ENCODE measurements at places on chromosomes 1 and 21.

- no peak for DNase-seq
Measured at GRCh38 chr1:107680579-107680985, 284.4 kb downstream of the VAV3 start.

DNA sequence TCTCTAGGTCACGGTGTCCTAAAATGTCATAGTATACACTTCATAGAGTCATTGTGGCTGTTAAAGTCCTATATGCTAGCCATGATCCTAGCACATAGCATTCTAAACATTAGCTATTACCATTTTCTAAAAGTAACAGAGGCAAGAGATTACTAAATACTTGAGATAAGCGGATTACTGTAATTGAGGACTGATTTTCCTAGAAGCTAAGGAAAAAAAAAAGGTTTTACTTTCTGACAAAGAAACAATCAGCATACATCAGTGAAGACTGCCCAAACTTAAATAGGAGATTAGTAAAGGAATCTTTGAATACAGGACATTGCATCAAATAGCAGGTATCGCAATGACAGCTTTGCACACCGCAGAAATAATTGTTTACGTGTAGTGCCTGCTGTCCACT lies 91.3 kb upstream of the HNRNPU start:
- DNase-seq = no peak

DNA sequence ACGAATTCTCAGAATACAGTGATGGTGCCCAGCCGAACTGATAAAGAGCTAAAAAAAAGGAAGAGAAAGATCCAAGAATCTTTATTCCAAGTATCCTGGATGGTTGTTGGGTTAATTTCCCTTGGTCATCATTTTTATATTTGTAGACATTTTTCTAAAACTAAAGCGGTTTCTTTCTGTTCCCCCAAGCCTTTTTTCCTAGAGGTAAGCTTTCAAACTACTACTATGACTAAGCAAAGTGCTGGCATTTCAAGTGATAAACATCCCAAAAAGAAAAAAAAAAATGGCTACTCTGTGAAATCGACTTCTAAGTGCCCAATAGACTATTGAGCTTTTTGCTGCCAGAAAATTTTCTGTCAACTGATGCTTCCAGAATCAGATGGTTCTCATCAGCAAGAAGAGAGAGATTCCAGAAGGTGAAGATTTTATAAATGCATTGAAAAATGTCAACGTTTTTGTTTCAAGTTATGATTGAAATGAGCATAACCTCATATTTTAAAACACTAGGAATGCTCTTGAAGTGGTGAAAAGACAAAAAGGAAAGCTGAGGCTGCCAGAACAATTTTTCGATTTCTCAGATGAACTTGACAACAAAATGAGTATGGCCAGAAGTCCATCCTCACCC lies 96.1 kb upstream of the ZC3H11B start:
- DNase-seq = no peak

GRCh38 chr1:17009706-17010105 lies 2.0 kb downstream of the ATP13A2 start:
- no peak for DNase-seq

- DNase-seq = no peak
Measured at GRCh38 chr1:43708002-43708410, 670 bp downstream of the ST3GAL3 start.

- no peak for DNase-seq
Measured at GRCh38 chr1:176866011-176866714, 298.3 kb downstream of the ASTN1 start.

GRCh38 chr1:172647110-172647564 lies 11.8 kb upstream of the FASLG start:
- no peak for DNase-seq

DNA sequence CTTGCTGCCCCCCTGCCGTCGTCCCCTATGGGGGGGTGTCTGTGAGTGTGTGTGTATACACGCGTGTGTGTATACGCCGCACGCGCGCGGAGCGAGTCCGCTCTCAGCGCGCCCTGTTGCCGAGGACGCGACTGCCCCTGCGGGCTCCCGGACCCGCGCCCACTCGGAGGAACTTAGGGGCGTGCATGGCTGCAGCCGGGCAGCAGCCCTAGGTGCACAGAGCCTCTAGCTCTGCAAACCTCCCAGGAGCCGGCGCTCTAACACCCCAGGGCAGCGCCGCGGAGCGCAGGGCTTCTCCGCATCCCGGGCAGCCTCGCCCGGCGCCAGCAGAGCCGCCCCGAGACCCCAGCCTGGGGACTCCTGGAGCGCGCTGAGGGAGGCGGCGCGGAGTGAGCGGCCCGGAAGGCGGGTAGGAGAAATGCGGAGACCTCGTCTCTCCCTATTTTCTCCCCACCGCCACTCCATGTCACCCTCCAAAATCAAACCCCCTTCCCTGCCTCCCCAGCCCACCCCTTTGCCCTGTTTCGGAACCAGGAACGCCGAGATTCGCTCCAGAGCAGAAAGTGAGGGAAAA lies 574 bp downstream of the ITPKB start:
- peak; percentile 39 for DNase-seq

- no peak for DNase-seq
Measured at GRCh38 chr21:36754241-36754898, 55.5 kb downstream of the SIM2 start.

DNA sequence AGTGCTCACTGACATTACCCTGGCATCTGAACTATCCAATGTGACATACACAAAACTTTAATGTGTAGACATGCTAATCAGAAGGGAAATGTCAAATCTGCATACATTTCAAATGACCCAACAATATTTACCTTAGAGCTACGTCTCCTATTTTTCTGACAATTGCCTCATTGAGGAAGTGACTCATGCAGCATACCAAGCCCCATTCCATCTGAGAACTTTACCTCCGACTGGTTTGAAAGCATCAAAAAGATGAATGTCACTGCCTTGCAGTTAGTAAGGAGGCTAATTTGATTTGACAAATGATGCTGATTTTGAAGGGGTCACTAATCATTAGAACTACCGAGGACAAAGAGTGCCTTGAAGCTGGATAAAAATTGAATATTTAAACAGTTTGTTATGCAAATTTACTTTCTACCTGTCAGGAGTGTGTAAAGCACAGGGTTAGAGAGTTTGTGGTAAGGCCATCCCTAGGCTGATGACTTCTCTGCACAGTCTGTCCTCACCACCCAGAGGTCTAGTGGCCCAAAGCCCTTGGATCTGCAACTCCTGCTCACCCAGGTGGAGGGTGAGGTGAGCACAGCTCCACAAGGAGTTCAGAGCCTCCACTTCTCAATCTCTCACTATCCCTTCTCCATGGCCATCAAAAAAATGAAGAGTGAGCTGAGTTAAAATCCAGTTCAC lies 500.3 kb upstream of the C1orf87 start:
- DNase-seq = no peak

GRCh38 chr1:3858231-3858981 lies 1.1 kb downstream of the DFFB start:
- DNase-seq = no peak

DNA sequence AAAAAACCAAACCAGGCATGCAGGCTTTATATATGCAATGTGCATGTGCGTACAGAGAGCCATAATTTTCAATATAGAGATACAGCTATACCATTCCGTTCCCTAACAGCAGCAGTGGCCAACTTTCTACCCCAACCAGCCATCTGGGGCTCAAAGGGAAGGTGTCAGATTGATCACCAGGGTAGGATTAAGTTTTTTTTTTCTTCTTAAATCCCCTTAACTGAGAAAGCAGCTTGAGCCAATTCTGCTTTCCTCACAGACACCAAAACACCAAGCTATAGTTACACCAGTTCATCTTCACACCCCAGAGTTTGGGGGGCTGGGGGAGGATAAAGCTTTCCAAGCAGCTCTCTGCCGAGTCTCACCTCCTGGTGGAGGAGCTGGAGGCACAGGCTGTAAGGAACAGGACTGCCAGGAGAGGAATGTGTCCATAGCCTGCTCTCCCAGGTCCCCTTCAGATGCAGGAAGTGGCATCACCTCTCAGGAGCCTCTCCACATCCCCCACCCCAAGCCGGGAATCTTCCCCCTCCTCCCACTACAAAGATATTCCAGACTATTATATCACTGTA lies 87.9 kb downstream of the SSBP3 start:
- DNase-seq = no peak

- DNase-seq = no peak
Measured at GRCh38 chr1:8031176-8031785, 5.2 kb upstream of the ERRFI1 start.

DNA sequence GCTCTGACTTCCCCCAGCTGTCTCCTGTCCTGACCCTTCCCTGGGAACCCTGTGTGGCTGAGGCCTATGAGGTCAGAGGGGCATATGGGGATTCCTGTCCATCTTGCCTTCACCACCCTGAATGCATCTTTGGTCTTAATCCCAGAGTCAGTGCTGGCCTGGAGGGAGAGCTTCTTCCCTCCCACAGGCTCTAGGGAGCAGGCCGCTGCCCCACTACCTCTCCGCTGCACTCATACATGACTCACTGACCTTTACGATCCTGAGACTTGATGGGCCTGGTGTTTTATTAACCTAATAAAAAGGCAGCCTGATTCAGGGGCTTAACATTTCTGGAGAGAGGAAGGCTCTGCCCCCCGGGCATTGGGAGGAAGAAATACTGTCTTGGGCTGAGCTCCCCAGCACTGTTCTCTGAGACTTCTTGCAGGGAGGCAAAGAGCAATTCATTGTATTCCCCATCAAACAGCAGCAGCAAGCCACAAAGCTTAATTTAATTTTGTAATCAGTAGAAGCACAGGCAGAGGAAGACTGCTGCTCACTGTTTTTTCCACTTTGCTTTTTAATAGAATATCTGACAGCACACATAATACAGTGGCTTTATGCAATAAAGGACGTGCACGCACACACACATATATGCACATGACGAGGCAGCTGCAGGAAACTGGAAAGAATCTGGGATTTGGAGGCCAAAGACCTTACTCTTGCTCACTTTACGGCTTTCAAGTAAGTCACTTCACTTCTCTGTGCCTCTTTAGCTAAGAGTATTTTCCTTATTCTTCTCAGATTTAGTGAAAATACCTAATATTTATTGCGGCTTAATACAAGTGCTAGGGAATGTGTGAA lies 89.2 kb upstream of the GRIK3 start:
- DNase-seq = no peak

GRCh38 chr1:29123053-29123886 lies 433 bp downstream of the TMEM200B start:
- no peak for DNase-seq

GRCh38 chr1:219330669-219331068 lies 157.0 kb downstream of the LYPLAL1 start:
- DNase-seq = no peak

GRCh38 chr1:187909382-187909781 lies 1080.6 kb downstream of the PLA2G4A start:
- no peak for DNase-seq

- DNase-seq = no peak
Measured at GRCh38 chr1:245484176-245484575, 329.4 kb downstream of the KIF26B start.

Measured in activated T-helper 2 cell treated with anti-CD3 and anti-CD28 coated beads, Interferon-gamma antibody, Interleukin-2, Interleukin-4, amounts not matched to agents 10 μg/mL and 5 μg/mL and 100 μg/mL, durations not matched to agents 14 hours and 24 hours and 36 hours (primary cell).